ENCODE measurements at places on chromosomes 16 and 17. TPM values are rescaled to one million over a fixed set of nuclear protein-coding genes. Genes with fewer than 3 reads are reported as not detected.
A peak's percentile ranks its signal among the peaks of the same experiment; 100 is the strongest.

DNA sequence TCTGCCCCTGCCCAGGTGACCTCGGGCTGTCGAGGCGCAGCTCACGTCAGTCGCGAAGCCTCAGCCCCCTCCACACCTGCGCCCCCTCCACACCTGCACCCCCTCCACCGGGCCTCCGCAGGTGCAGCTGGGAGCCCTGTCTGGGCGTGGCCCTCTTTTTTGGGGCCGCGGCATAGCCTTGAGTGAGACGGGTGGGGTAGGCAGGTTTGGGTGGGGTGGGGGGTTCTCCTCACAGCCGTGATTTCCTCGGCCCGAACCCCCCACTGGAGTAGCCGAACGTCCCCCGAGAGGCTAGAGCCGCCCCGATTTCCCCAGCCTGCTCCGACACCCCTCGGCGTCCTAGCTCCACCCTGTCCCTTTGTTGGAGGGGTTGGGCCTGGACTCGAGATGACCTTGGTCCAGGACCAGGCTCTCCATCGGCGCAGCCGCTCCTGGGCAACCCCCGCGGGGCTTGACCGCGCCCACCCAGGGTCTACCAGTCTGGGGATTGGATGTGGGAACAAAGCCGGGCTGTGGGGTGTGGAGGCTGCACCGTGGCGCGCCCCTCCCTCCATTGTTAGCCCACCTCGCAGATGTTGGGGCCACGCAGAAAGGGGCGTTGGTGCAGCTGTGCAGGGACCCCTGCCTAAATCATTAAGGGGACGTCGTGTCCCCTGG lies 626 bp downstream of the TUBB3 start:
- DNase-seq, result peak; percentile 75

DNA sequence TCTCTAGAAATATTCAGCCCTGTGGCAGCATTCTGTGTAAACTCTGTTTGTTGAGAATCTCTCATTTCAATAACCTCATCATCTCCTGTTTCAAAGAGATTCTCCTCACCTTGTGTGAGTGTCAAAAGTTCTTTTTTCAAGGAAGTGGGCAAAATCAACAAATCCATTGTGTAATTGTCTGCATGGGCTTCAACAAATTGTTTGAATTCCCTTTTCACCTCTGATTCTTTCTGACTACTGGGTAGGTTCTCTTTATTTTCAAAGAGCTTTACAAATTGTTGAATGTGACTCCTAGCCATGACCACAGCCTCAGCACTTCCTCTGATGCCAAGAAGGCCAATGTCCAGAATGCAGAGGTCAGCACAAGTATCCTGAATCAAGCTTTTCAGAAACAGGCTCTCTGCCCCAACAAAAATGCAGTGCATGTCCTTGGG lies 48.0 kb downstream of the N4BP1 start:
- DNase-seq, result no peak

- no peak for DNase-seq
Measured at GRCh38 chr17:8975091-8975725, 9.7 kb upstream of the PIK3R5 start.

CRYM gene
- total RNA-seq, result 0.36 TPM

DNA sequence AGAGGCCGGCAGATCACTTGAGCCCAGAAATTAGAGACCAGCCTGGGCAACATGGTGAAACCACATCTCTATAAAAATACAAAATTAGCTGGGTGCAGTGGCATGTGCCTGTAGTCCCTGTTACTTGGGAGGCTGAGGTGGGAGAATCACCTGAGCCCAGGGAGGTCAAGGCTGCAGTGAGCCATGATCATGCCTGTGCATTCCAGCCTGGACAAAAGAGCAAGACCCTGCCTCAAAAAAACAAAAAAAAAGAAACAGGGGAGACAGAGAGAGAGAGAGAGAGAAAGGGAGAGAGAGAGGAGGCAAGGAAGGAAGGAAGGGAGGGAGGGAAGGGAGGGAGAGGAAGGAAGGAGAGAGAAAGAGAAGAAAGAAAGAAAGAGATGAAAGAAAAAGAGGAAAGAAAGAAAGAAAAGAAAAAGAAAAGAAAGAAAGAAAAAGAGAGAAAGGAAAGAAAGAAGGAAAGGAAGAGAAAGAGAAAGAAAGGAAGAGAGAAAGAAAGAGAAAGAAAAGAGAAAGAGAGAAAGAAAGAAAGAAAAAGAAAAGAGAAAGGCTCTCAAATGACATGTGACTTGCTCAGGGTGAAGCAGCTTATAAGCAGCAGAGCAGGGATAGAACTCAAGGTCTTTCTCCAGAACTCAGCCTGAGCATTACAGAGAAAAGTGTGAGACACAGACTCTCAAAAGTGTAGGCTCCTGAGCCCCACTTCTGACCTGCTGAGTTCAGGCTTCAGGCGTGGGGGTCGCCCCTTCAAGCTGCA lies 15.5 kb downstream of the CX3CL1 start:
- DNase-seq, result no peak

GRCh38 chr16:85187002-85187401 lies 74.7 kb upstream of the CIBAR2 start:
- peak; percentile 58 for DNase-seq

GRCh38 chr16:79003026-79003609 lies 597.4 kb downstream of the MAF start:
- DNase-seq, result no peak

DNA sequence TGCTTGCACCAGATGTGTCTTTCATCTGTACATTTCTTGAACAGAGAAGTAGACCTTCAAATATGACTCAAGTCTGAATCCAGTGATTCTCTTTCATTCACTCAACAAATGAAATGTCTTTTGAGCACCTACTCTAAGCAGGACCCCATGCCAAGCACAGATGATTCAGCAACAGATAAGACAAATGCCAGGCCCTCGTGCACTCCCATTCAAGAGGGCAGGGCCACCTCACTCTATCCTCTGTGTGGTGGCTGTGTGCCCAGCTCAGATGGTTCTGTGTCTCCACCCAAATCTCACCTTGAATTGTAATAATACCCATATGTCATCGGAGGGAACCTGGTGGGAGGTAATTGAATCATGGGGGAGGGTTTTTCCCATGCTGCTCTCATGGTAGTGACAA lies 74.1 kb upstream of the NKD1 start:
- no peak for DNase-seq

WNK4 gene
- 0.12 TPM for total RNA-seq
